NCI-H526 (cell line): ENCODE measurements at places on chromosomes 6 and 20.

GRCh38 chr6:30826961-30827342 lies 57.4 kb upstream of the DDR1 start:
- DNase-seq = no peak

DNA sequence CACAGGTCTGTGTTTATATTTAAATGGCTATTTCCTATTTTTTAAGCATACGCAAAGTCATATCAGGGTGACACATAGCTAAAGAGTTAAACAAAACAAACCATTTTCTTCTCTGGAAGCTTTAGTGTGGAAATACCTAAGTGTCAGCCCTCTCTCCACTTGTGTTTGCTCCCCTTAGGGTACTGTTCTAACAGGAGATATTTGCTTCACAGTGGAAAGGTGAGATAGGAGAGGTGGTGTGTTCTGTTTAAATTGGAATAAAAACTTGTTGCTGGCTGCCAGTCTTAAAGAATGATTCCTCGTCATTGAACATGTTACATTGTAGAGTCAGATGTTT lies 18.9 kb downstream of the PHACTR2 start:
- DNase-seq = no peak

GRCh38 chr20:23419995-23420901 lies 1.0 kb downstream of the NAPB start:
- DNase-seq = peak; percentile 49

GRCh38 chr6:22783931-22784330 lies 214.6 kb downstream of the HDGFL1 start:
- no peak for DNase-seq

DNA sequence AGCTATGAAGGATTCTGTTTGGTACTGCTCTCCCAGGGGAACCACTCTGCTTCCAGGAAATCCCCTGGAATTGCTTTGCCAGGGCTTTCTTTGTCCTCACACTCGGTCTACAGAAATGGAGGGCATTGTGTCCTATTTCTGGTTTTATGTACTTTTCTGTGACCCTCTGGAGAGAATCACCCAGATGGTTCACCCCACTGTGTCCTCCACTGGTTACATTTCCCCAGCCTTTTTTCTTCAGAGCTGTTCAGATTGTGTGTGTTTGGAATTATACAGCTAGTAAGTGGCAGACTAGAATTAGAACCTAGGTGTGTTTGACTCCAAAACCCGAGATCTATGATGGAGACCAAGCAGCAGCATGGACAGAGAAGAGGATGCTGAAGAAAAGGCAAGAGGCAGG lies 80.8 kb downstream of the CD164 start:
- DNase-seq = no peak

GRCh38 chr6:131399433-131399832 lies 173.6 kb upstream of the ARG1 start:
- no peak for DNase-seq

GRCh38 chr6:160337301-160337700 lies 10.9 kb upstream of the SLC22A3 start:
- DNase-seq = no peak

DNA sequence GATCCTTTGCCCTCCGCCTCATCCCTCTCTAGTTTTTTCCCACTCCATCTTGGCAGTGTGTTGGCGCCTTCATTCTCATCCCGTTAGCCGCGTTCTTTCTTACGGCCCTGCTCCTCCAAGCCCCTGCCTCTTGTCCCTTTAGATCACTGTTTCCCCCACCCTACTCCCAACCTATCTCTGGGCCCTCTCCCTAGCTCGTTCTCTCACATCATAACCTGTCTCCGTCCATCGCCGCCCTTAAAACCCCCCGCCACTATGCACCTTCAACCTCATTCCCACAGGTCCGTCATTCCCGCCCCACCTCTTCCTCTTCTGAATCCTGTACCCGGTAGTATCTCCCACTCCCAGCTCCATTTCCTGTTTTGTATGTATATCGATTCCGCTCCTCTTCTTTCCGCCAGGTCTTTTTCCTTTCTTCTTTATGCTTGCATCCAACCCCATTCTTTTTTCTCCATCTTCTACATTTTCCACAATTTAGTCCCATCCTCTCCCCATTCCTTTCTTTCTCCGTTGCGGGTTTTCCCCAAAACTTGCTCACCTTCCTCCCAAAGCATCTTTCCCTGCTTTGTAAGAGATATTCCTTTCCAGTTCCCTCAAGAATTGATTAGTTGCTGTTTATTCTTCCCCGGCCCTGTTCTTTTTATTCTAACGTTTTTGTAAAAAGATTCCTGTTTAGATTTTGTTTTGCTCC lies 671 bp downstream of the EFHC1 start:
- peak; percentile 52 for DNase-seq

DNA sequence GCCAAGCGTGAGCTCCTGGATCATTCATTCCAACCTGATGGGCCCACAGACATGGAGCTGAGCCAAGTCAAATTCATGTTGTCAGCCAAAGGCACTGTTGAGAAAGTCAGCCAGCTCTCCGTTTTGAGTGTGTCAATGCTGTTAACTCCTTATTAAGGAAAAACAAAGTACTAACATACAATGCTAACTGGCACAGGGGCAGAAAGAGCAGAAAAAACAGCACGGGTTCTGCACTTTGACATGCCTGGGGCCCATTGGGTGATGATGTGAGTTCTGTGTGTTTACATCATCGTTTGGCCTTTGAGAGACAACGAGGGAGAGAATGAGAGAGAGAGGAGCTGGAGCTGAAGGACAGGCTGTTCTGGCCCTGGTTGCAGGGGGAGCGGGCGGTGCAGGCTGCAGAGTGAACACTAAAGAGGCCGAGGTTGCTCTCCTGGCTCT lies 85.9 kb downstream of the SMOC2 start:
- no peak for DNase-seq
